ENCODE measurements at places on chromosomes 3 and 15.

GRCh38 chr3:143331350-143331749 is 211.8 kb downstream of the CHST2 start:
- no peak for DNase-seq

- DNase-seq, result no peak
Observed at GRCh38 chr3:128413003-128413370, 53.7 kb downstream of the DNAJB8 start.

GRCh38 chr3:136658946-136659682 is 93.1 kb downstream of the STAG1 start:
- DNase-seq, result no peak

DNA sequence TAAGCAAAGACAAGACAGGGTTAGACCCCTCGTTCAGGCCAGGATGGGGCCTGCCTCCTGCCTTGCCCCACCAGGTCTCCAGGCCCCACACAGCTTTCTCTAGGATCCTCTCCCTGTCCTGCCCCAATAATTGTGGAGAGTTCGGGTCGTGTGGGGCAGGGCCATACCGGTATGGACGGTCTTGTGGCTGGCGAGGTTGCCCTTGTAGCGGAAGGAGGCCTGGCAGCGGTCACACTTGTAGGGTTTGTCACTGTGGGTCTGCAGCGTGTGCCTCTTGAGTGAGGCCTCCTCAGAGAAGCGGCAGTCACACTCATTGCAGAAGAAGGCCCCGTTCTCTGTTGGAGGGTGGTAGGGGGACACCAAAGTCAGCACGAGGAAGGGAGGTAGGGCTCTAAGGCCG is 18.7 kb downstream of the BCL6 start:
- DNase-seq, result no peak

GRCh38 chr3:124409650-124410275 is 320.5 kb upstream of the UMPS start:
- no peak for DNase-seq

GRCh38 chr3:70984776-70985482 is 598.6 kb downstream of the FOXP1 start:
- DNase-seq, result no peak

- DNase-seq, result no peak
Observed at GRCh38 chr3:69343875-69344274, 42.0 kb downstream of the FRMD4B start.

GRCh38 chr3:48190911-48191310 is 2.7 kb upstream of the CDC25A start:
- DNase-seq, result no peak

DNA sequence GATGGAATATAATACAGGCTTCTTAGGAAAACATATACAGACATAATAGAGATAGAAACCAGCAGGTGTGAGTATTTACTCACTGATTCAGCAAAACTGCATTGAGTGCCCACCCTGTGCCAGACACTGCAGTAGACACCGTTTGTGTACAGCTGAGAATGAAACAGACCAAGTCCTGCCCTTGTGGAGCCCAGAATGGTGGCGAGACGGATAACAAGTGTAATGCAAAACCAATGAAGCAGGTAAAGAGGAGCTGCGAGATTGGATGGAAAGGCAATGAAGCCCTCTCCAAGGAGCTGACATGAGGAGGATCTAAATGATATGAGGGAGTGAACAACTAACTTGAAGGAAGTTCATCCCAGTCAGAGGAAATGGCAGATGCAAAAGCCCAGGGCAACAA is 256.4 kb downstream of the MEX3B start:
- DNase-seq, result no peak

DNA sequence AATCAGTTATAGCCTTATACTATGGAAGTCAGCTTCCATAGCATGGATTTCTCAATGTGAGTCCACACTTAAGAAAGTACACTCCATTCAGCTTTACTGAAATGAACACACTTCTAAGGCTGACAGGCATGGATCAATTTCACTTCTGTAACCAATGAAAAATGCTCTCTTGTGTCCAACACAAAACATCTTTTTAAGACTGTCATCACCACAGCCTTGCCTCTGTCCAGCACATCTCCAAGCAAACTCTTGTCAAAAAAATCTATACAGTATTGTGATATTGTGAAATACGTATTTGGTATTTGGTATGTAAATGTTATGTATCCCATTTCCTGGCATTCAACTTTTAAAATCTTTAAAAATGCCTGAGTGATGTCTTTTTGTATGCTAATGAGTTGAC is 208.7 kb downstream of the RAP2B start:
- DNase-seq, result no peak

DNA sequence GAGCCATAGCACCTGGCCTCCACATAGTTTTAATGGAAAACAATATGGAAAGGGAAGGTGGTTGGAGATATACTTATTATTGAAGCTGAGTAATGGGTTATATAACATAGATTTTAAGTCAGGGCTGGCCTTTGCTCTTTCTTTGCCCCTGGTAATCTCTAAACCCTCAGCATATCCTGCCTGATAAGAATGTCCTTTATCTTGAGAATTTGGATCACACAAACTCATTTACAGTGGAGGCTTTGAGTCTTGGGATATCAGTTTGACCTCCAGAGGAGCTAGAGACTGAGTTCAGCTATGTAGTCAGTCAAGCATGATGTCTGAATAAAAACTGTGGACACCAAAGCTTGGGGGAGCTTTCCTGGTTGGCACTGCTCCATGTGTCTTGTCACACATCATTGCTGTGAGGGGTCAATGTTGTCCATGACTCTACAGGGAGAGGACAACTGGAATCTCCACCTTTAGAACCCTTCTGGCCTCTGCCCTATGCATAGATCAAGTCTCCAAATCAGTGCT is 9.0 kb upstream of the C3orf33 start:
- DNase-seq, result no peak

- no peak for DNase-seq
Observed at GRCh38 chr15:38073178-38073946, 138.9 kb downstream of the TMCO5A start.

GRCh38 chr15:93089727-93090305 is 805 bp upstream of the RGMA start:
- DNase-seq, result no peak

DNA sequence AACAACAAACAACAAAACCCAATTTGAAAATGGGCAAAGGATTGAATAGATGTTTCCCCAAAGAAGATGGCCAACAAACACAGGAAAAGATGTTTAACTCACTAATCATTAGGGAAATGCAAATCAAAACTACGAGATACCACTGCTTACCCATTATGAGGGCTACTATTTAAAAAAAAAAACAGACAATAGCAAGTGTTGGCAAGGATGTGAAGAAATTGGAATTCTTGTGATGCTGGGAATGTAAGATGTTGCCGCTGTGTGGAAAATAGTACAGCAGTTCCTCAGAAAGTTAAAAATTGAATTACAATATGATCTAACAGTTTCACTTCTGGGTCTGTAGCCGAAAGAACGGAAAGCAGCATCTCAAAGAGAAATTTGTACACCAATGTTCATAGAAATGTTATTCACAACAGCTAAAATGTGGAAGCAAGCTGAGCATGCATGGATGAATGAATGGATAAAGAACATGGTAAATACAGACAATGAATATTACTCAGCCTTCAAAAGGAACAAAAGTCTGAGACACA is 121.9 kb downstream of the CHSY1 start:
- DNase-seq, result no peak
